RCC 7860 (cell line): ENCODE measurements at places on chromosomes 5 and 9.

DNA sequence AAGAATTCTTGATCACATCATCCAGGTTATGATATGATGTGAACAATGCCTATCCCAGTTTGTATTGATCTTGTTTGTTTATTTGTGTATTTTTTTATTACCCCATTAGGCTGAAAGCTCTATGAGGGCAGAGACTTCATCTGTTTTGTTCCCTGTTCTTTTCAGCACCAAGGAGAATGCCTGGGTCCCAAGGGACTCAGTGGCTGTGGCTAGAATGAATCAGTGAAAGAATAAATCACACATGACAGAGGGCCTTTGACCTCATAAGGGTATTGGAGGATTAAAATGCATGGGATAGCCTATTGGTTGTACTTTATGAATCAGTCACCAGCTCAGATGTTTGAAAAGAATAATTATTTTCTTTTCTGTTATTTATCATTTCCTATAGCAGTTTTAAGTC lies 292.2 kb downstream of the GAS1 start:
- DNase-seq = no peak

DNA sequence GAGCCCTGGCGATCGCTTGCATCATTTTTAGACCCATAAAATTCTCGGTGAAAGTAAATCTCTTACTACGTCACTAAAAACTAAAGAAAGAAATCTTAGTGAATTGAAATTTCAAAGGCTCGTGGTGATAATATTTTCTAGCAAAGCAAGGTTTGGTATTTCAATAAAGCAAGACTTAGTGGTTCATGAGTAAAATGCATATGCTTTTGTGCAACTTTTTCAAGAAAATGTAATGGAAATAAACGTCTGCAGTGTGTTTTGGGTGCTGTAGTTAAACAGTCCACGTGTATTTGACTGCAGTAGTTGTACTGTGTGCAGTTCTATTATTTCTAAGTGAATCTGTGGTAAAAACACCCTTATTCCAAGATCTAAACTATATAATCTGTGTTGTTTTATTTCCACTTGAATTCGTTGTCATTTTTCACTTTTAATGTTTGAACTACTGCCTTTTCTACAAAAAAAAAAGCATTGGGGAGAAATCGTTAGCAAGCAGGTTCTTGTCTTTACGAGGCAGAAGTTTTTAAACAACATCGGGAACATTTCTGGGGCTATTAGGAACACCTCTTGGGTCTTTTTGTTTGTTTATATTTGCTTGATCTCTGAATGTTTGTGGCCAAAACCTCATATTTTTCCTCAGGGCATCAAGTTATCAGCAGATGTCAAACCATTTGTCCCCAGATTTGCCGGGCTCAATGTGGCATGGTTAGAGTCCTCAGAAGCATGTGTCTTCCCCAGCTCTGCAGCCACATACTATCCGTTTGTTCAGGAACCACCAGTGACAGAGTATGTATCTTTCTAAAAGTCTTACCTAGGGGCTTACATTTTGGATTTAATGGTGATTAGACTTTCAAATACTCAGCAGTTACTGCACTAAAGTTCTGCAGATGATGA lies 960 bp downstream of the SECISBP2 start:
- DNase-seq = no peak

DNA sequence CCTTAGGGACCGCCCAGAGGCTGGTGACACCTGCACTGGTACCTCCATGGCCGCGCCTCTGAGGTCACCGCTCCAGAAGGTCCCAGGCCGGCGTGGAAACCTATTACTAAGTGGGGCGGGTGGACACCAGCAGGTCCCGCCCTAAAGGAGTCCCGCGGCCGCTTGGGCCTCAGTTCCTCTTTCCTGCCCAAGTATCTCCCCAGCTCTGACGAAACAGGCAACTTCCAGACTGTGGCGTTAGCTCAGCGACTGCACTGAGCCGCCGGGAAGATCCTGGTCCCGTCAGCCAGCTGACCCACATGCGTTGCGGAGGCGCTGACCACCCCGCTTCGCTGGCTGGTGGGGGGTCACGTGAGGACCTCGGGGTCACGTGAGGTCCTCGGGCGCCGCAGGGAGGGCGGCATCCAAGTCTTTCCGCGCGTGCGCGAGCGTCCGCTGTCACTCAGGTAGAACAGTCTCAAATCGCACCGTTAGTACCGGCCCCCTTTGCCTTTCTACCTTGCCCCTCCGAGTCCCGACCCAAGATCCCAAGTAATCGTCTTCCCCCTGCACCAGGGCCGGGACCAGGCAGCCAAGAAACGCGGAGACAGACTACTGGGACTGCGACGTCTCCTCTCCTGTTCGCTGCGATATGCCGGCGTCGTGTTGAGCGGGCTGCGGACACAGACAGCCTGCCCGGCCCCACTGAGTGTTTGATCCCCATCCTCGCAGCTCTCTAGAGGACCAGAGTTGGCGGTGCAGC lies 53.7 kb upstream of the KDM4C start:
- no peak for DNase-seq

- no peak for DNase-seq
Measured at GRCh38 chr5:119313658-119314605, 41.9 kb upstream of the TNFAIP8 start.

GRCh38 chr5:59385700-59386099 lies 507.8 kb downstream of the PDE4D start:
- DNase-seq = no peak

DNA sequence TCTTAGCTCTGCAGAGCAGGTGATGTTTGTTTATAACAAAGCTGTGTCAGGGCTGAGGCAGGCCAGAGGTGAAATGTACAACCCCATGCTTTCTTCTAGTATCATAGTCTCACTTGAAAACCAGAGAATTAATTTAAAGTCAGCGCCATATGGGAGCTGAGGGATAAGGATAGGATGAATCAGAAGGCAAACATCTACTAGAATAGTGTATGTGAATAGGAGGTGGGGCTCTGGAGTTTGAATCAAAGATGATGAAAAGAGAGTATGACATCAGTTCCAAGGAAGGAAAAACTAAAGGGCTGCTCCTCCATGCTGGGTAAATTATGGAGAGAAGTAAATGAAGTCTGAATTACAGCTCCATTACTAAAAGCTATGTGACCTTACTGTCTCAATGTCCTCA lies 441.5 kb downstream of the RASEF start:
- DNase-seq = no peak

DNA sequence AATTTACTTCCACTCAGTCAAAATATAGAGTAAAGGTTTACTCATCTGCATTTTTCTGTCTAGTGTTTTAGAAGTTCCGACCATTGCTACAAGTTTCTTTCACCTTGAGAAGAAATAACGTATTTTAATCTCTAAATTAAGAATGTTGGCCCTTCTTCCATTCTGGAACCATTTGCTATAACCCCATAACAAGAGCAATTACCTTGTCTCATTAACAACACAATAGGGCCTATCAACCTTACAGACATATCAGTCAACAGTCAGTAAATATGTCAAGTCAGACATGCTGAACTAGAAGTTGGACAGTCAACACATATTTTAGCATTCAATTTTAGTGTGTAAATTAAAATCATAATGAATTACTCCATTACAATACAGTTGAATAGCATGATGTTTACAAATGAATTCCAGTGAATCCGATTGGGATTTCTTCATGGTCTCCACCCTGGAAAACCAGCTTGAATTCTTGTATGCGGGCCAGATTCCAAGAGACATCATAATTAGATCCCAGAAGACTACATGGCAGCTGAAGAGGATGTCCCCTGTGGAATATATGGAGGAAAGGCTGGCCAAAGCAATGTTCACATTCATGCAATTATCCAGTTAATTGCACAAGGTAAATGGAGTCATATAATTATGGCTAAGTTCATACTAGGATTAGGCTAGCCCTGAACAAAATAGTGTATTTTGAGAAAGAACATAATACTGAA lies 196.2 kb upstream of the TARS1 start:
- DNase-seq = no peak

DNA sequence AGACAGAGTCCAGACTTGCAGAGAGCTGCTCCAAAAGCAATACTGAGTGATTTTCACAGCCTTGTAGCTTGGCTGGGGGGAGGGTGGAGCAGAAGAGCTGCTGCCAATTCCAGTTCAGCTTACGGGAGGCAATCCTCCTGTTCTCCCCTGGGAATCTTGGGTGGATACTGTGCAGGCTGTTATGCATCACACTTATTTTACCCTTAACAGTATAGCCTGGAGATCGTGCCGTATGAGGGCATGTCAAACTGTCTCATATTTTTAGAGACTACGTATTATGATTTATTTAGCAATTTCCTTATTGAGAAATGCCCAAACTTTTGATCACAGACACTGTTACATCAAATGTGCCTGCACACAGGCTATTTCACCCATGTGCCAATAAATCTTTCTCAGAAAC lies 85.2 kb downstream of the BASP1 start:
- DNase-seq = no peak

GRCh38 chr5:93874080-93874479 lies 132.7 kb upstream of the POU5F2 start:
- no peak for DNase-seq

DNA sequence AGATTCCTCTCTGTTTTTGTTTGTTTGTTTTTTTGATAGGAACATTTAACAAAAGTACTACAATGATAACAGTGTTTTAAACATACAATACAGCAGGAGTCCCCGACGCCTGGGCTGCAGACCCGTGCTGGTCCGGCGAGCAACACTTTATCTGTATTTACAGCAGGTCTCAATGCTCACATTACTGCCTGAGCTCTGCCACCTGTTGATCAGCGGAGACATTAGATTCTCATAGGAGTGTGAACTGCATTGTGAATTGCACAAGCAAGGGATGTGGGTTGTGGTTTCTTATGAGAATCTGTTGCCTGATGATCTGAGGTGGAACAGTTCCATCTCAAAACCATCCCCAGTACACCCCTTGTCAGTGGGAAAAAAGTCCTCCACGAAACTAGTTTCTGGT lies 1068.5 kb upstream of the CDH10 start:
- DNase-seq = no peak

DNA sequence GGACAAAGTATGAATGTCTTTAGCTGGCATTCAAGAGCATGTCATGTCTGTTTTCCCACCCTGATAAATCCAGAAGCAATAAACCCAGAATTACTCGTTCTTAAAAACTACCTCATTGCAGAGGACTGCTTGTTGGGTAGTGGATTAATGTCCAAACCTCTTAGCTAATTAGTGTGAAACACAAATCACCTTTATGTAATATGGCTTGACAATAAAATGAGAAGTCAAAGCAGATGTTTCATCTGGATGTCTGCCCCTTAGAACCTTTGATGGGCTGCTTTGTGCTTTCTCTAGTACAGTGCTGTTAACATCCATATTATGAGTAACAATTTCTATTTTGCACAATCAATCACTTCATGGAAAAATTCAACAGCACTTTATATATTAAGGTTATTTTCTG lies 149.1 kb upstream of the TUT7 start:
- no peak for DNase-seq

- no peak for DNase-seq
Measured at GRCh38 chr5:158884827-158885518, 214.7 kb downstream of the EBF1 start.

DNA sequence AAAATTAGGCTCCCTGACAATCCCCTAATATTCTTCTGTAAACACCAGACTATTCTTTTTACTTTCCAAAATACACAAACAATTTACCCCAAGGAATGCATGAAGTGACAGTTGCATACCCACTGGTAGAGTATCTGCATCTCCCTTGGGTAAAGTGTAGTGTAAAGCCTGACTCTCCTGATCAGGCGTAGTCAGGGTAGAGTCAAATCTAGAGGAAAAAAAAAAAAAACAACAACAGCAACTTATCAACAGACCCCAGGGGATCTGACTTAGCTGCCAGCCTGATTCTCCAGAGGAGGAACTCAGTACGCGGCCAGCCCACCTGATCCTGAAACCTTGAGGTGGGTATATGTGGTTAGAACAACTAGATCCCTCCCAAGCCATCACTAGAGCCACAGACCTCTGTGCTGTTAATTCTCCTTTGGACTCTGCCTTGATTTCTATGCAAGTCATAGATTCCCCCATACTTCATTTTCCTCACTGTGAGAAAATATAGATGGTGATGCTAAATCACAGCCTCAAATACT lies 61.0 kb downstream of the ZNF608 start:
- DNase-seq = no peak

DNA sequence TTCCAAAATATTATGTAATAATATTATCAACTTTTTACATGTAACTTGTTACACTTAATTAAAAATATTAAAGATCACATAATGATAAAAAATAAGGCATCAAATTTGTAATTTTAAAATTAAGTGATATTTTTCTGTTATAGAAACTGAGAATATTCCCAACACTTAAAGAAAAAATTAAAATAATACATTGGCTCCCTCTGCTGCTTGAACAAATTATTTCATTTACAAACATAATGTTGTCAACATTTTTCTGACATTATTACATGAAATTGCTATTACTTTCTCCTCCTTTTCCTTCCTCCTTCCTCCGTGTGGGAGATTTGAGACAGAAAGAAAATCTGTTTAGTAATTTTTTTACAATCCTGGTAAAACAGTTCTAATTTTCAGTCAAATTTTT lies 42.3 kb downstream of the RNF180 start:
- no peak for DNase-seq

DNA sequence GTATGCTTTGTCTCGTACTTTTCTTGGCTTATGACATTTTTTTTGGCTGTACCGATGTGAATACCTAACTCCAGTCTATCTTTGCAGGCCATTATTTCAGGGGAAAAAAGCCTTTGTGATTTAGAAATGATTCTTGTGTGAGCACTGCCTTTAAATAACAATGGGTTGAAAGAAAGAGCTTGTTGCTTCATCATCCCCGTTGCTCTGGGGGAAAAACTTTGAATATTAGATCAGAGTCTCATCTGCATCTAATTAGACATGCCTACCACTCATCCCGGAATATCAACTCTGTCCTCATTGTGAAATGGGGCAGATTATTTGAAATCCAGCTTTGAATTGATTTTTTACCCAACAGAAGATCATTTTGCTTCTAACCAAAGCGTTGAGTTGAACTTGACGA lies 13.5 kb downstream of the CXCL14 start:
- no peak for DNase-seq

DNA sequence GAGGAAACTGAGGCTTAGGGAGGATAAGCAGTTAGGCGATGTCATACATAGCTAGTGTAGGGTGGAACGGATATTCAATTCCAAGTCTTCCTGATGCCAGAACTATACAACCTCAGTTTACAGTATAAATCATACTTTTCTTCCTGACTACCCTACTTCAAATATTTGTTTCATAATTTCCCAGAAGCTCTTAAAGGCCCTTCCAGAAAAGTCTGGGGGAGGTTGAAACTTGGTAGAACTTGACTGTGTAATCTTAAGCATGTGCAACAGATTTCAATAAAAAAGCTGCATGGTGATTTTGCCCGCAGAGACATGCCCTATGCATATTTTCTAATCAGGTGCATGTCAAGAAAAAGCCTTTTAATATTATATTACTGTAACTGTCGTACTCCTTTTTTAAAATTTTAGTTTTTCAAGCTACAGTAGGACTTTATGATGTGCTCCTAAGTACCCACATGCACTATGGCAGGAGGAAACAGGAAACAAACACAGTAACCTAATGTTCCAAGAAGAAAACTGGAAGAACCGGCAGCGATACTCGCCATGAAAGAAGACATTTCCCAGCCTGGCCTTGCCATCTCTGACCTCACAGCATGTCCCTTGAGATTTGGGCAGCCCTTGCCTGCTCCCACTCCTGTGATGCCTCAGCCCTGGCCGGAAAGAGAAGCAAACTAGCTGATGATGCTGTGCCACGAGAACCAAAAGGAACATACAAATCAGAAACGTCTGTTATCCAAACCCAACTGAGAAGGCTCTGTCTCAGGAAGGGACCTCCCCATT lies 266.0 kb downstream of the EFNA5 start:
- DNase-seq = no peak
